ENCODE measurements at places on chromosomes 6 and 20.

DNA sequence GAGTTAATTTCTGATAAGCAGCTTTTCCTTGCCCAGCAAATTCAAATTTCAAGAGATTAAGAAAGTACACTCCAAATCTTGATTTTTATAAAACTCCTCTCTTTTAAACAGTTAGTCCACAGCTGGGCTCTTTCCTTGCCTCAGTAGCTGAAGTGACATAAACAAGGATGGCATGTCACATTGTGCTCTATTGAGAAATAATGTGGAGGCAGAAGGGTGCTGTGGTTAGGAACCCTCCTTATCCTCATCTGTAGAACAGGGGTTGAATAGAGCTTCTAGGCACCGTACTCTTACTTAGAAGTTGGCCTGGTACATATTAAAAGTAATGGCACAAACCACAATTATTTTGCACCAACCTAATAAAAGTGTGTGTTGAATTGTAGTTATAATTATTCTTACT lies 70.3 kb downstream of the RSPO3 start:
- DNase-seq = no peak

GRCh38 chr6:121442576-121442975 lies 7.1 kb downstream of the GJA1 start:
- DNase-seq = no peak

DNA sequence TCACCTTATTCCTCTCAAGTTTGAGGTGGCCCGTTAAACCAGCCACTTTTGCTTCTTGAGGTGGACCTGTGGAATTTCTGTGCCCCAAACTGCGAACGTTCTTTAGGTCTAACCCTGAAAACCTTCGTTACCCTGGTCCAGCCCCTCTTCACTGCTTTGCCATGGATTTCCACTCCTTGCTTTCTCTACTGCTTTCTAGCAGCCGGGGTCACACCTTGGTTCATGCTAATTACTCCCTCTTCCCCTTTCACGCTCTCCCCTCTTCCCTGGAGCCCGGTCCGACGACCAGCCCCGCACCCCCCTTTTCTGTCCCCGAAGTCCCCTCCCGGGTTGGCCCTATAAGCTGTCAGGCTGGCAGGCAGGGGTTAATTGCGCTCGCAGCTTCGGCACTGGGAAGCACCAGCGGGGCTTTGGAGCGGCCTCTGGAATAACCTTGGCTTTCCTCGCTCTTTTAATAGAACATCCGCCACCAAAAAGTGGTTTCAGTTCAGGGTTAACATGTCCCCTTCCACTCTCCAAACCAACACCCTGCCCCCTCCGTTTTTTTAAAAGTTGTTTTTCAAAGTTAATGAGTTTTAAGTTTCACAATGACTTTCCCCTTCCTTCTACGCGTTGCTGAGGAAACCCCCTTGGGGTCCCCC lies 1.4 kb upstream of the HIVEP1 start:
- DNase-seq = peak; percentile 16

DNA sequence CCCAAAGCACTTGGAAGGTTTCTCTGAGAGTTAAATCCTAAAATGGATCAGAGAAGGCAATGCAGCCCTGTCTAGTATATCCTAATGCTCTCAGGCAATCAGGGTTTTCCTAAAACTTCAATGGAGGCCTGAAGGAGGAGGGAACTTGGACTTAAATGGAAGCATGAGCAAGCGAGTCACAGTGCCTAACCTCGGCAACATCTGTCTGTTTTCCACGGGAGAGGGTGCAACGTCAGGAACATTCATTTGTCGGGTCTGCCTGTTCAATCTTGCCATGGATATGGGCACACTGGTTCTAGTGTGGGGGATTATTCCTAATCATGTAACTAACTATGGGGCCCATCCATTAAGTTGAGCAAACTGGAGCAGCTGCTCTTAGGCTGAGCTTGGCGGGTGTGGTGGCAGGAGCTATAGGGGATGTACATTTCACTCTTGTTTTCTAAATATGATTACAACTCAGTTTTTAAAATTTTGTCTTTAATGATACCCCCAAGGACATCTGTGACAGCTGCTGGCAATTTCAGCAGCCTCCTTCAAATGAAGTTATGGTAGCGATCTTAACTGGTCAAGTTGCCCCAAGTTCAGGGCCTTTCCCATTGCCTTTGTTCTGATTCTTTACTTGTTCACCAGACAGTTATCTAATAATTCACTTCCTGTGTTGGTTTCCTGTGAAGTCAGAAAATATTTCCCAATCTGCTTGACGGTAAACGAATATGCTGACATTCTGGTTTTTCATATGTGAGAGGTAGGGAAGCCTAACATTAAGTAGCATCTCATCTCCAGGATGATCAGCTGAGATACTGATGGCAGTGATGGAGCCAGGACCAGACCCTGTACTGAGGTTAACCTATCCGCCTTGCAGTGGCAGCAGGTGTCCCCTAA lies 21.6 kb downstream of the DSE start:
- no peak for DNase-seq

GRCh38 chr6:81909162-81909561 lies 156.7 kb upstream of the TENT5A start:
- DNase-seq = no peak

DNA sequence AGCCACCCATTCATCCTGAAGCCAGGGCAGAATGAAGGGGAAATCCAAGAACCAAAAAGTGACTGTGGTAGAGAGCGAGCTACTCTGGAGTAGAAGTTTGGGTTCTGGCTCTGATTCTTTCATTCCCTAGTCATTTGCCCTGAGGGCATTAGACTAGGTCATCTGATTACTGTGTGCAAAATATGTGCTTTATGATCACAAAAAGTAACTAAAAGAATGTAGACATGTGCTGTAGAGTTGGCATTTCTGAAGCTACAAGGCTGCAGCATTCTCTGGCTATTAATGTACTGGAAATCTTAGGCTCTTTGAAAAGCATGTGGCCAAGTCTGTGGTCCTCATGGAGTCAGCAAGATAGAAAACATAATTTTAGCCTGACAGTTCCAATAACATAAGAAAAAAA lies 94.2 kb downstream of the TBC1D7 start:
- DNase-seq = no peak

- no peak for DNase-seq
These were observed 162.8 kb downstream of the TENT5A start for GRCh38 chr6:81589465-81590313.

DNA sequence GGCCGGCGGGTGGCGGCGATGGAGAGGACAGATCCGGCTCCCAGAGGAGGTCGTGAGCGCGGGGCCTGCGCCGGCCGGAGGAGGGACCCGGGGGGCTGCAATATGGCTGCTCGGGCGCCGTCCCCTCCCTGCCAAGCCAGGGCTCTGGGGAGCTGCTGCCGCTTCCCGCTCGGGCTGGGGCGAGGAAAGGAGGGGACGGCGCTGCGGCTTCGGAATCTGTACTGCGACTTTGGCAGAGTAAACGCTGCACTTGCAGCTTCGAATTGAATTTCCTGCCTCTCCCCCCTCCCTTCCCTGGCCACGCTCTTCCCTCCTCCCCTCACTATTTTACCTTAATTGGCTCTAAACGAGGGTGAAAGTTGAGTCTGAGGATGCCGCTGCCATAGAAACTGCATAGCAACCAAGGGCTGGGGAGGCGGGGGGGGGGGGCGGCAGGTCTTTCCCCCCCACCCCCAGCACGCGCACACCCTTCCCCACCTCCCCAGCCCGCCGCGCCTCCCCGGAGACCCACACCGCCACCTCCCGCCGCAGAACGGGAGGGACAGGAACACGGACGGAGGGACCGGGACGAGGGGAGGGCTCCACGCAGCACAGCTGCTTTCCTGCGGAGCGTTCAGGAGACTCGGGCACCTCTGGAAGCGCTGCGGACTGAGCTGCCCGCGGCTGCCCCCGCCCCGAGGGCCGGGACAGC lies 93.9 kb downstream of the RNASET2 start:
- no peak for DNase-seq

- DNase-seq = no peak
These were observed 500.3 kb upstream of the PTCHD4 start for GRCh38 chr6:48611332-48611731.

DNA sequence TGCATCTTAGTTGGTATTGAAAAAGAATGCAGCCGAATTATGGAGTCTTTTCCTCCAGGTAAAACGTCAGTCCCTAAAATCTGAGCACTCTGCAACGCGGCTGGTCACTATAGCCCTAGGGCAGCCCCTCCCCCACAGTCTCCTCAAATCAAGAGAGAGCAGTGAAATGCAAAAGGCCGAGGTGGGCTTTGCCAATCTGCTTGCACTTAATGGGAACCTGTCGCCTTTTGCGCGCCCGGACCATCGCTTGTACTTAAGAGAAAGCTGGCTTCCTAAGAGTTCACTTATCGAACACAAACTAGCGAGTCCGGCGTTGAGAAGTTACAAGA lies 447 bp downstream of the MCM3 start:
- DNase-seq = peak; percentile 34

DNA sequence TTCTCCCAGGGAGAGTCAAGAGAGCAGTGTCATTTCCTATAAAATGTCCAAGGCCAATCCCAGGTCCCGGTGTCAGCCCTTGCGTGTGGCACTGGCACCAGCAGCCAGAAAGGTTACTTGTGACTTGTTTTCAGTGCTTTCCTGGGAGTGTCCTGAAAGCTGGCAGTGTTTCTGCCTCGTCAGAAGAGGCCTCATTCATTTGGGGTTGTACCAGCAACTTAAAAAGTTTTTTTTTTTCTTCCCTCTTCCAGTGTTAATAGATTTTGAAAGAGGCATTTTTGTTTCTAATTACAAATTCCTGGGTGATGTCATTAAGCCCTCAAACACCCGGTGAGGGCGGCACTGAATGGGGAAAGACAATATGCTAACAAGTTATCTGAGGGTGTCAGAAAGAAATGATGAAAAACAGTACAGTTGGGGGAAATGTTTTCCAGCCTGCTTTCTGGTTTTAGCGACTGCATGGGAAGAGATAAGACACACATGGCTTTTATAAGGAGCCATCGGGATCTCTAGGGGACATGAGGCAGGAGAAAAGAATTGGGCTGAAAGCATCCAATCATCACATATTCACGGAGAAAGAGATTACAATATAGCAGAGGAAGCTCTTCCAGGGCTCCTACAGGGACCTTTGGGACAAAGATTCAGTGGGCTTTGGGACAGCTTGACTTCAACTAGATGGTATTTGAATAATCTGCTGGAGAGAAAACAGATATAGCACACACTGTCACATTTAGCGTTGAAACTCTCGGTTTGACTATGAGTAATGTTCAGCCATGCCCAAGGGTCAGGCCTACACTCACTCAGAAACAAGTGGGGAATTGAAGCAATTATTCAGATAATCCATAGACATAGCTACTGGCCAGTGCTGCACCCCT lies 153.0 kb downstream of the BCAS1 start:
- no peak for DNase-seq

DNA sequence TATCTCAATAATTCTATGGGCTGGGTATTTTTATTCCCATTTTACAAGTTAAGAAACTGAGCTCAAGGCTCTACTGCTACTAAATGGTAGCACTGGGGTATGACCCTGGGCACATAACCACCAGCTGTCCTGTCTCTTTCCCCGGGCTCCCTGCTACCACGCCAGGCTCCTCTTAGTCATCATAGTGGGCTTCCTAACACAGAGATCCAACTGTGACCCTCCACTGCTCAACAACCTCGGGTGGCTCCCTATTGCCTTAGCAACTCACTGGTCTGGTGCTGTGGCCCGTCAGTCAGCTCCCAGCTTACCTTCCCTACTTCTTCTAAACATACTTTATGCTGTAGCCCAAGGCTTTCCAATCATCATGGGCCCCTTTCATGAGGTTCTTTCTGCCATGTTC lies 4.5 kb downstream of the KIAA1755 start:
- no peak for DNase-seq

DNA sequence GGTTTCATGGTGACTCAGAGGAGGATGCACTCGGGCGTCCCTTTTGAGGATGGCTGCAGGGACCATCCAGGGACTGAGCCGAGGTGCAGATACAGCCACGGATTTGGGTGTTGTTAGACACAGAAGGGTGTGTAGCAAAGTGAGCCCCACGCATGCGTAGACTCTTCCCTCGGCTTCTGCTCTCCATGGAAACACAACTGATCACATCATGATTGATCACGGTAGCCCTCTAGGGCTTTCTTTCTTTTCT lies 606 bp upstream of the ULBP1 start:
- DNase-seq = no peak

DNA sequence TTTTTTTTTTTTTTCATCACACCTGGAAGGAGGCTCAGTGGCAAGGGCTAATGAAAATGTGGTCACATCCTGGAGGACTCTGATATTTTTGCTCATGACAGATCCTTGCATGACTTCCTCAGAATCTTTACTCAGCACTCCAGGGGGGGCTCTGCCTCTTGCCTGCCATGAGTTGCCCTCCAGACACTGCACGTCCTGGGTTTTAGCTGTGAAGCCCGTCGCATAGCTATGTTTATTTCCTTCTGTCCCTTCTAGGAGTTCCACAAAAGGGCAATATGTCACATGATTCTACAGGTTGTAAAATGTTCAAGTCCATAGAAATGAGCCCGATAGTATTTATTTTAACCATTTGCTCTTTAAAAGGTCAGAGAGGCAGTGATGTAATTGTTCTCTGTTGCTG lies 18.2 kb downstream of the MAS1 start:
- DNase-seq = no peak

DNA sequence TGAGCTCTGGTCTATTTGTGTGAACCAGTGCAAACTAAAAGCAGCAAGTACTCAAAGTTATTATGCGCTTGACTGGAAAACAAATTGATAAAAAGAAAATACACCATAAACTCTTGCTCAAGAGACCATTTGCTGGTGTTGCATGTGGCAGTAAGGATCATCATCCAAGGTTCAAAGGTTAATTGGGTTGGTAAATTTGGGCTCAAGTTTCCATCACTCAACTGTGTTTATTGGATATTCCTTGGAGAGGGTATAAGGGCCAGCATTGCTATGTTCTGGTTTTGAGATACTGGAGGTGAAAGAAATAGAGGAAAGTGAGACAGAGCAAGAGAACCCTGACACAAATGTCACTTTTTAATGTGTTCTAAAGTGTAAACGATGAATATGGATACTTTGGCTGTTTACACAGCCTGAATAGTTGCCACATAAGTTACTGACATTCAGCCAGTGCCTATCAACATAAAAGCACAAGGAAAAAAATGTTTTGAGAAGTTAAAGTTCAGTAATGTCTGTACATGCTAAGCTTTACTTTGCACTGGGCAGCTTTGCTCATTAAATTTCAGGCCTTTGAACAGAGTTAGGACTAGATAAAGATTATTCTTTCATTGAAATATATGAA lies 736.1 kb downstream of the HDGFL1 start:
- no peak for DNase-seq

DNA sequence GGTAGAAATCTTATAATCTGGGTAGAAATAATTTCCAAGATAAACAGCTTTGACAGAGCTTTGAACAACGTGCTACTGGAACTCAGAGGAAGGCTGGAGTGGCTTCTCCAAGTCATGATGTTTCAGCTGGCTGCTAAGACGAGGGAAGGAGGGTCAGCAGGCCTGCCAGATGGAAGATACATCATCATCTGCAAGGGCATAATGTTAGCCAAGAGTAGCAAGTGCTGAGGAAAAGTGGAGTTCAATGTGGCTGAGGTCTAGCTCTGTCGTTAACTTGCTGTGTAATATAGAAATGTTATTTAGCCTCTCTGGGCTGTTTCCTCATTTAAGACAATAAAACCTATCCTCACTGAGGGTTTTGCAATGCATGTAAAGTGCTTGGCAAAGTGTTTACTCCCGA lies 35.1 kb downstream of the RGS17 start:
- DNase-seq = no peak

- DNase-seq = no peak
These were observed 106.6 kb downstream of the ADGRG6 start for GRCh38 chr6:142408409-142408808.

- DNase-seq = no peak
These were observed 60.6 kb downstream of the IGF2R start for GRCh38 chr6:160029525-160029924.

GRCh38 chr20:34210271-34210670 lies 31.0 kb upstream of the ASIP start:
- DNase-seq = no peak

- no peak for DNase-seq
These were observed 535 bp downstream of the VSTM2L start for GRCh38 chr20:37903317-37904007.

Measured in stimulated activated CD8-positive, alpha-beta memory T cell treated with anti-CD3 and anti-CD28 coated beads, Interleukin-4, amount 100 ng/mL, for 24 hours (primary cell).